AG10803 (cell line): ENCODE measurements at places on chromosomes 5 and 9.
A peak's percentile ranks its signal among the peaks of the same experiment; 100 is the strongest.

DNA sequence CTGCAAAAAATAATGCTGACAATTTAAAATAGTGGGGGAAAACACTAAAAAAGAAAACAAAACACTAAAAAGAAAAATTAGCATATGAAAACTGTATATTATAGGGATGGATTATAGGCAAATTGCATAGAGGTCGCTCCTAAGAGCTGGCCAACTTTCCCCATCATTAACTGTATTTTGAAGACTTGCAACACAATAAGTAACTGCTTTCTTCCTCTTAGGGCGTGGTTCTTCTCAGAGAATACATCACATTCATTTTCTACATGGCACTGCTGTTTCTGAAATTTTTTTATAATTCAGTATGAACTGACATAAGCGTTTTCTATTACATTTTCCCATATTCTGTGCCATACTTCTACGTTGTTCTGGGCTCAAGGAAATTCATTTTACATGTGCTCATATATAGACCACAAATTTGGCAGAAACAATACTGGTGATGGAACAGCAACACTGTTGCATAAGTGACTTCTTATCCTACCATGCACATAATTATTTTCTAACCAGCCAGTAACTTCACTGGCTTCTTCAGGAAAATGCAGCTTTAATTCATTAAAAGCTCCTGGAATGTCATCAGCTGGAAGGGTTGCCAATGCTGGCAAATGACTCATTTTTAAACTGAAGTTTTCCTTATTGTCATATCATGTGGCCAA is 171.2 kb upstream of the DMAC1 start:
- no peak for DNase-seq

DNA sequence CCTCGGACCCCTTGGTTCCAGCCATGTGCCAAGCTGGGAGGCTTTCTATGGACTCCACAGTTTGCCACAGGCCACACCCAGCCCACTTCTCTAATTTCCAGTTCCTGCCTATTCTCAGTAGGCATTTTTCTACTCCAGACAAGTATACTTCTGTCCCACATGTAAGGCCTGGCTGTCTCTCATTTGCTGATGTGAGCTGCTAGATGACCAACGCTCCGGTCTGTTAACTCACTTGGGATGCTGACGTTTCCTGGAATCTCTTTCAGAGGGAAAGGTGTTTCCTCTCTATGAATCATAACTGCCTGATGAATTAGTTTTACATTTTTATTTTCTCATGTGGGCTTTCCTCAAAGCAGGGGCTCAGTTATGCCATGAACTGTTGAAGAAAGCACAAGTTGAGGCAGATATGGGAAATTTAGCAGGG is 36.3 kb downstream of the ERGIC1 start:
- peak; percentile 85 for DNase-seq

DNA sequence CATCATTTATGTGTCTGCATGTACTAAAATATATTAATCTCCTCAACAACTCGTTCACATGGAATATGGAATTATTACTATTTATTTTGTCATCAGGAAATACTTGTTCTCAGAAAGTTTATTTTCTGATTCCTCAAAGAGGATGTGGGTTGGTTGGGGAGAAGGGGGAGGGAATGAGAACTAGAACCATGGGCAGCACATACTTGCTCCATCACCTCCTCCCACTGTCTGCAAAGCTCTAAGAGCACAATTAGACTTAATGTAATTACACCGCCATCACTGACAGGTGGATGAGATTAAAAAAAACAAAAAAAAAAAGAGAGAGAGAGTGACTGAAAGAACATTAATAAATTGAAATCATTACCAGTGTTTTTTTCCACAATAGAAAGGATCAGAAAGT is 98.2 kb downstream of the OXCT1 start:
- no peak for DNase-seq

DNA sequence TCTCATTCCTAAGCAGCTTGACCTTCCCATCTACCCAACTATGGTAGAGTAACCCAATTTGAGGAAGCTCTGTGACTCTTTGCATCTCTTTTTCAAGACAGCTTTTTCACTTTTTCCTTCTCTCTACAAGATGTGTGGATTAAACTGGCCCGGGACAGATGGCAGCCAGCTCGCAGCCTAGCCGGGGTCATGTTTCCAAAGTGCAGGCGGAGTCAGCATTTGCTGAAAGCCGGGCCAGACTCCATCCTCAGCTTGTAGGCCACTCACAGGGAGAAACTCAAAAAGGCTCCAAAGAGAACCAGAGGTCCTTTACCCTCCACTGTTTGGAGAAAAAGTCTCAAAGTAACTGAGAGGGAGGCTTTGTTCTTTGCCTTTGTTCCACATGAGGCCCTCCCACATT is 286.8 kb upstream of the PANK3 start:
- peak; percentile 9 for DNase-seq

DNA sequence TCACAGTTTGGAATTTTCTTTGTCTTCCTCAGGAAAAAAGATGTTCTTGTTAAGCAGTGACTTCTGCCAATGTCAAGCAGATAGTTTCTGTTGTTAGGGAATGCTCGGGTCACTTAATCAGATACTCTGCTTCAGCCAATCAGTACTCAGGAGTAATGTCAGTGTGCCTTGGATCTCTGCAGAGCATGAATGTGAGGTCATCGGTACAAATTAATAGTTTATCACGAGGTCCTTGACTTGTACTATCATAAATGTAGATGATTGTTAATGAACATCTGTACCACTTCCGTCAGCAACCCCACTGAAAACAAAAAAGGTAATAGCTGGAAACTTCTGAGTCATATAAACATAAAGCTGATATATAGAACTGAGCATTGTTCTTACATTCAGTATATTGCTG is 73.6 kb downstream of the FBXL7 start:
- no peak for DNase-seq

GRCh38 chr5:104344809-104345208 is 782.2 kb upstream of the NUDT12 start:
- DNase-seq = peak; percentile 0

GRCh38 chr9:136603216-136603615 is 57.4 kb upstream of the NOTCH1 start:
- DNase-seq = no peak

DNA sequence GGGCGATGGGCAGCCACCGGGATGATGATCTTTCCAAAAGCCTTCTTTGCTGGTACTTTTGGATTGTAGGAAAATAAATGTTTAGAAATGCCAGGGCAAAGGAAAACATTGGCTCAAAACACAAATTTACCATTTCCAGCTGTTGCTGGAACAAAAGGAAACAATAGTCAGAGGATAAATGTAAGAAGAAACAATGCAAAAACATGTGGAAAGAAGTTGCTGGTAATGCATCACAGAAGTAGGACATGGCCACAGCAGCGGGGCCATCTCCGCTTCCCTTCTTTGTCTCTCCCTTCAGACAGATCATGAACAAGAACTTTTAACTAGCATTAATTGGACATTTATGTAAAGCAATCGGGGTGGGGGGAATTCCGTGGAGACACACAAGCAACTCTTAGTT is 184.5 kb downstream of the EBF1 start:
- no peak for DNase-seq

DNA sequence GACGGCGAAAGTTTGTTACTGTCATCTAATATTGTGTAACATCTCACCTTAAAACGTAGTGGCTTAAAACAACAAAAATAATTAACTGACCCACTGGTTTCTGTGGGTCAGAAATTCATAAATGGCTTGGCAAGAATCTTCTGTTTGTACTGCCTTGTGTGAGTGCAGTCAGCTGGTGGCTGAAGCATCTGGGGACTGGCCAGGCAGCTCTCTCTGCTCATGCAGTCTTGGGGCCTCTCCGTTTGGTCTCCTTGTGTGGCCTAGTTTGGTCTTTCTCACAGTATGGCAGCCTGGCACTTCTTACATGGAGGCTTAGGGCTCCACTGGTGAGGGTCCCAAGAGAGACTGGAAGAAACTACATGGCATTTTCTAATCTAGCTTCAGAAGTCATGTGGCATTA is 49.0 kb upstream of the CTXN3 start:
- no peak for DNase-seq

- no peak for DNase-seq
These were observed 67.0 kb downstream of the CAST start for GRCh38 chr5:96729156-96729555.

GRCh38 chr5:149834246-149834855 is 104.2 kb downstream of the PPARGC1B start:
- DNase-seq = peak; percentile 87

GRCh38 chr5:126269511-126269910 is 153.7 kb upstream of the GRAMD2B start:
- no peak for DNase-seq

- DNase-seq = no peak
These were observed 119.1 kb upstream of the CLINT1 start for GRCh38 chr5:157978061-157978460.

- no peak for DNase-seq
These were observed 33.4 kb downstream of the SYK start for GRCh38 chr9:90834828-90835595.

DNA sequence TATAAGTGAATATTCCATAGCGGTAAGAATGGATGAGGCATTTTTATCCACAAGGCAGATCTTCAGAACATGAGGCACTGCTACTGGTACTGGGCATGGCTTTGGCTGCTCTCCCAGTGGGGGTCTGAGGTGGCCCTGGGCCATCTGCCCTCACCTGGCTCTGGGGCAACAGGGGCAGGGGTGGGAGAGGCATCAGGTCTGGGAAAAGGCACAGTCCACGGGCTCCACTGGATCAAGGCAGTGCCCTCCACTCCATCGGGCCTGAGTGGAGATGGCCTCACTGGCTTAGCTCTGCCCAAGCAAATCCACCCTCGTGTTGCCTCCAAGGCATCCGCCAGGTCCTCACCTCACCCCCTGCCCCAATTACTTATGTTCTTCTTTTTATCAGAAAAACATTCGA is 10.9 kb upstream of the NKD2 start:
- DNase-seq = no peak

DNA sequence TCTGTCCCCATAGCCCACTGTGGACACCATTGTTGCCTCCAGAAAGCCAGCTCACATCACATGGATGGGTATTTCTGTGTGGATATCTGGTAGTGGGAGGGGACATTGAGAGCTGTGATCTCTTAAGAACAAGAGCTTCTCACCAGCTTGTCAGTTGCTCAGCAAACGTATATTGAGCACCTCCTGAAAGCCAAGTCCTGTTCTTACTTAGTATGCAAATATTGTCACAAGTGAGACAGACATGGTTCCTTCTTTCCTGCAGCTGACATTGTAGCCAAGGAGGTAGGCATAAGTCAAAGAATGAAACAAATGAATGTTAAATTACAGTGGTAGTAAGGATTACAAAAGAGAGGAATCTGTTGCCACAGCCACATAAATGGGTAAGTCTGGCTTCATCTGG is 3.8 kb downstream of the TCOF1 start:
- no peak for DNase-seq

- no peak for DNase-seq
These were observed 149.2 kb upstream of the RGMB start for GRCh38 chr5:98624145-98624880.

- DNase-seq = no peak
These were observed 92.6 kb downstream of the PAX5 start for GRCh38 chr9:36941441-36941840.

DNA sequence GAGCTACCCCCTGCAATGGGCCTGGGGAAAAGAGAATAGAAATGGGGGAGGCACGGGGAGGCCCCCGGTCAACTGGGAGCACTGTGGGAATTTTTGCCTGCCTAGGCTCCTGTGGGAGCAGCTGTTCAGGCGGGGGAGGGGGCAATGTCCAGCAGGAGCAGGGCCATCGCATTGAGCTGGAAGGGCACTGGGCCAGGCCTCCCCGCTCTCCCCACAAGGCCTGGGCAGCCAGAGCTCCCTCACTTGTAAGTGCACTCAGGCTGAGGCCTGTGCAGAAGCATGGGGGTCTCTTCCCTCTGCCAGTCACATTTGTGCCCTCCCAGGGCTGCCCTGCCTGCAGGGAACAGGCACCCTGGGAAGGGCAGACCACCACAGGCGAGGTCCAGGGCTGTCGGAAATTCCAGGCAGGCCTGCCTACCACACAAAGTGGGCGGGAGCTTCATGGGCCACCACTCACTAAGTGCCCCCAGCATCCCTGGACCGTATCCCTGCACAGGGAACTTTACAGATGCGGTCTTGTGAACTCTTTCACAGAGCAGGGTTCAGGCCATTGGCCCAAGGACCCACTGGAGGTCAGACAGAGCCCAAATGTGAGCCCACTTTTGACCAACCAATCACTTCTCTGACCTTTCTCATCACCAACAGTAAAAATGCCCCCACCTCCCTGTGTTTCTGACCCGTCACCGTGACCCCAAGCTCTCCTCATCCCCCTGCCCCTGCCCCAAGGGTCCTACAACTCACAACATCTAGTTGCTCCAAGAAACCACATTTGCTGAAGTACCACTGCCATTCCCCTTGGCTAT is 1.0 kb upstream of the CFAP157 start:
- no peak for DNase-seq

GRCh38 chr9:4499917-4500316 is 9.6 kb downstream of the SLC1A1 start:
- DNase-seq = no peak

DNA sequence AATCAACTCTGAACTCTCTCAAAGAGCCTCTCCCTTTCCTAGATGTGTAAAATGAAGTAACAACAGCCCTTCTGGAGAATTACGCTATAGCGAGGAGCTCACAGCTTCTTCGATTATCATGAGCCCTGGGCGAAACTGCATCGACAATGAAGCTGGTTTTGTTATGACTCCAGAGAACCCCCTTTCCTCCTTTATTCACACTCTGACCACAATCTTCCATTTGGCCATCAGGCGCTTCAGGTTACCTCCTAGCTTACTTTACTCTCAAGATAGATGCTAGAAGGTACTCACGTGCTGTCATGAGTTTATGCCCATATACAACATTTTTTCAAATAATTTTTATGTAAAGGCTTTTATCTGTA is 362.7 kb upstream of the RFX3 start:
- DNase-seq = no peak

DNA sequence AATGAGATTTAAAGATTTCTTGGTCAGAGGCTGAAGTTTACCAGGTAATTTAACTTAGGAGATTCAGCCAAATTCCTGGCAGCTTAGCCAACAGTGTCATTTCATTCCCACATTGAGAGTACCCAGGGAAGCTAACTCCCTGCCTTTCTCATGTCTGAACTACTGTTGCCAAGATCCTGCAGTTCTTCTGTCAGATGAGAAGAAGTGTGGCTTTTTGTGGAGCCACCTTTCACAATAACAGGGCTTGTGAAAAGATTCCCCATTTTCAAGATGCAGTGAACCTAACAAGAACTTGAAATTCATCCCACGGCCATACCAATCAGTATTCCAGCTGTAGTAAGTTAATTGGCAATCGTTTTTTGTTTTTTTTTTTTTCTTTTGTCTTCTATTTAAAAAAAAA is 176.4 kb downstream of the XRCC4 start:
- DNase-seq = peak; percentile 29

DNA sequence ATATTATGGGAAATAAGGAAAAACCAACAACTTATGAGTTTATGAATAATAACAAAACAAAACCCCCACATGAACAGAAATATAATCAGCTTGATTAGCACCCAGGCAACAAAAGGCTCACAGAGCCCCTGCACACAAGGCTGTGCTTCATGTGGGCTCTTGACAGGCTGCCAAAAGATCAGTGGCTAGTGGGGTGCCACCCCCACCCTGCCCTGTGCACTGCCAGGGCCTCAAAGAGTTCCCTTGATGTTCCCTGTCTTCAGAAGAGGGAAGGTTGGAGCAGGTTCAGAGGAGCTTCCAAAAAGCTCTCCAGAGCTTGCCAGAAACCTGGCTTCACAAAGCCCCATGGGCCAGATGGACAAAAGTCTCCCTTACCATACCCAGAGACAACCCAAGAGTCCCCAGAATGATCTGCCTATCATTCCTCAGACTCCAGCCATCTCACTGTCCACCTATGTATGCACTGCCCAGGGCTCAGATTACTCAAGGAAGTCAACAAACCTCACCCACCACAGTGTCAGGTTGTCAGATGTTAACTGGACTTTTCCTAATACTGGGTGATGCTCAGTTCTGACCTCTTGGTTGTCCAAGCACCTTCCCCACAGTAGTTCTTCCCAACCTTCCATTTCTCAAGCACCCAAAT is 87.5 kb downstream of the SIL1 start:
- no peak for DNase-seq
